ENCODE measurements at places on chromosomes 7 and 10.

GRCh38 chr10:3062502-3063186 lies 4.7 kb upstream of the PFKP start:
- DNase-seq: no peak

DNA sequence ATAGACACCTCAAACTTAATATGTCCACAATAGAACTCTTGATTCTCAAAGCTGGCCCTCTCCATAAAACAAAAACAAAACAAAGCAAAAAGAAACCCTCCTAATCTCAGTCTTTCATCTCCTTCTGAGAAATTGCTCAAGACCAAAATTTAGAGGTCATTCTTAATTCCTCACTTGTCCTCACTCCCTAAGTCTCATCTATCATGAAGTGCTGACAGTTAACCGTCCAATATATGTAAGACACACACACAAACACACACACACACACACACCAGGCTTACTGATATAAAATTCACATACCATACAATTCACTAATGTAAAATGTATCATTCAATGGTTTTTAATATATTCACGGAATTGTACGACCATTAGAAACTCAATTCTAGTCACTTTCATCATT lies 17.0 kb upstream of the SVIL start:
- DNase-seq: no peak

DNA sequence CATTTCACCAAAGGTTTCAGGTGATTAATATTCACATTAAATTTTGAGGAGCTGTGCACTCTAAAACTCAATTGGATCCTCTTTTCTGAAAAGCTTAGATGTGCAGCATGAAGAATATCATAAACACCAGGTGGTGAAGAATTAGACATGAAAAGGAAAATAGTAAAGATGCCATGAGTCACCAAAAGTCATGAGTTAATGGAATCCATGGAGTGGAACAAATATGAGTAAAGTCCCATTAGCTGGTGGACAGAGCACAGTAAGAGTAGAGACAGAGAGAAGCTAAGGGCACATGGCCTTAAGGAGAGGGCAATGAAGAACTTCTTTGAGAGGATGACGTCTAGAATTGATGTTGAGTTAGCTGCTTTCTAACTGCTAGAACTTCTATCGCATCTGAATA lies 271.6 kb downstream of the CSTF2T start:
- DNase-seq: no peak

GRCh38 chr10:63430999-63431356 lies 34.8 kb downstream of the JMJD1C start:
- no peak for DNase-seq

- no peak for DNase-seq
These were observed 17.1 kb downstream of the VOPP1 start for GRCh38 chr7:55555160-55555559.

GRCh38 chr10:62018131-62018911 lies 116.8 kb downstream of the ARID5B start:
- DNase-seq: no peak

DNA sequence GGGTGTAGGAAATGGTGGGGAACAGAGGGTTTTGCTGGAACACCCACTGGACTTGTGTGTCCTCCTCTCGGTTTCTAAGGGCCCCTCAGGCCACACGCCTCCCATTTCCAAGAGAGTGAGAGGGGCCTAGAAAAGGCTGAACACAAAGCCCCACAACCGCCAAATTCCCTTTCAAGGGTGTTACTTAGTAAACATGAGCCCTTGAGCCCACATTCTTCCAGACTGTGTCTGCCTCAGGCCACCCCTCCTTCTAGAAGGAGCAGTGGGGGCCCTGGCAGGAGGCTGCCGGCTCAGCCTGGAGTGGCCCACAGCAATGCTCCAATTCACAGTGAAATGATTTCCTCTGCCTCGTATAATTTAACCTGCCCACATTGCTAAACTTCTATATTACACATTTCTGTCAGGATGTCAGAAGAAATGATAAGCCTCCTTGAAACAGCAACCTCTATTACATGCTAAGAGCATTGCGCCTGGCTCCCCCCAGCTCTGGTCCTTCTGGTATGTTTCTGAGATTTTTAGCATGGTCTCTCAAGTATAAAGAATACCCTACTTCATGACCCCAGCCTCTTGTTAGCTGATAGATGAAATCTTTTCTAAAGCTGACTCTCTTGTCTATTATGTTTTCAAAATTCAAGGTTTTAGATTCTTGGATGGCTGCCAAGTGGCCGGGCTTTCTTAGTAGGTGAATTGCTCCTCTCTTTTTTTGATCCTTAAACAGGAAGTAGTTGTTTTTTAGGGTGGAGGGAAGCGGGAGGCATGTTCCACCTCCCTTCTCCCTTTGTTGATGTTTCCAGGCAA lies 673.9 kb upstream of the GALNT17 start:
- DNase-seq: no peak

DNA sequence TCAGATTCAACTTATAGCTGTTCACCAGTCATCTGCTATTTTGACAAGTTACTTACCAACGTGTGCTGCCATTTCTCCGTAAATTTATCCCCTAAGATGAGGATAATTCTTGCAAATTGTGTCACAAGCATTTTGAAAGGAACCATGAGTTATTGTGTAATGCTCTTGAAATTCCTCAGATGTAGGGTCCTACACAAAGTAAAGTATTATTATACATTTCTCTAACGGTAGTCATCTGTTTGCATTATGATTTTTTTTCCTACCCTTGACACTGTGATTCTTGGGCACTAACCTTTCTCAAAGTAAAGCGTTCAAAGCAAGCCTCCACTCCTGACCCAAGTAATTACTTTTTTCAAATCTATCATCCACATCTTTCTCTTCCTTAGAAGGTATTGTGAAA lies 8.1 kb downstream of the HERC4 start:
- DNase-seq: no peak

DNA sequence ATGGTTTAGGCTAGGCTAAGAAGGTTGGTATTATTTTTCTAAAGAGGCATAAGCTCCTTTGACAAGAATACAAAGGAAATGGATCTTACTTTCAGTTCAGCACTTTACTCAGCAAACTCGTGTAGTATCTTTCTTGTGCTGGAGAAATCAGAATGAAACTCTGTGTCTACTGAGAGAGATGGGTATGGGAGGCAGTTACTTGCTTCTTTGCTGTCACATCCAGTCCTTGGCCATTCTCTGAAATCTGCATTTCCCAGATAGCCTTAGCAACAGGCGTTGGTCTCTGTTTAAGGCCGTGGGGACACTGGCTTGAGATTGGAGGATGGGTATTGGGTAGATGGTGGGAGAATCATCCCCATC lies 180.5 kb downstream of the NRP1 start:
- DNase-seq: no peak

GRCh38 chr7:144388950-144389349 lies 14.5 kb downstream of the NOBOX start:
- no peak for DNase-seq

GRCh38 chr10:91540733-91541132 lies 92.1 kb downstream of the PPP1R3C start:
- DNase-seq: no peak

DNA sequence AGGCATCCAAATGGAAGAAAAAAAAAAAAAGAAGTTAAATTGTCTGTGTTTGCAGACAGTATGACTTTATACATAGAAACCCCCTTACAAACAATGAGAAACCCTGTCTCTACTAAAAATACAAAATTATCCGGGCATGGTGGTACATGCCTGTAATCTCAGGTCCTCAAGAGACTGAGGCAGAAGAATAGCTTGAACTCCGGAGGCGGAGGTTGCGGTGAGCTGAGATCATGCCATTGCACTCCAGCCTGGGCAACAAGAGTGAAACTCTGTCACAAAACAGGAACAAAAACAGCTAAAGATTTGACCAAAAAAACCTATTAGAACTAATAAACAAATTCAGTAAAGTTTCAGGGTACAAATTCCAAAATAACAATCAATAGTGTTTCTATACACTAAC lies 385.8 kb upstream of the GRM3 start:
- no peak for DNase-seq

GRCh38 chr7:26381476-26382353 lies 90.1 kb downstream of the SNX10 start:
- DNase-seq: no peak

GRCh38 chr10:16195178-16195769 lies 241.5 kb upstream of the PTER start:
- DNase-seq: no peak

DNA sequence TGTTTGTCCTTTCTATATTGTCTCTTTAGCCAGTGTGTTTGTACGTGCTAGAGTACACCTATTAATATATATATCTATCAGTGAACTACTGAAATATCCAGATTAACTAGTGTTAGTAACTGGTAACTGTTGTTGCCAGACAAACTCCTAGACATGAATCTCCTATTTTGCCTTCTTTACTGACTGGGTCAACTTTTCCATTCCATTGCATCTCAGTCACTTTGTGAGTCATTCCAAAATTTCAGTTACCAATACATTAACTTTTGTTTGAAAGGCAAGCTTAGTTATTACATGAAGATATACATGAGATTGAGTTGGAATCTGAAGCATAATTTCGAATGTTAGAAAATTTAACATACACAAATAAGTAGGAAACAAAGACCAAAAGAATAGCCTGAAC lies 51.4 kb downstream of the BTAF1 start:
- no peak for DNase-seq

DNA sequence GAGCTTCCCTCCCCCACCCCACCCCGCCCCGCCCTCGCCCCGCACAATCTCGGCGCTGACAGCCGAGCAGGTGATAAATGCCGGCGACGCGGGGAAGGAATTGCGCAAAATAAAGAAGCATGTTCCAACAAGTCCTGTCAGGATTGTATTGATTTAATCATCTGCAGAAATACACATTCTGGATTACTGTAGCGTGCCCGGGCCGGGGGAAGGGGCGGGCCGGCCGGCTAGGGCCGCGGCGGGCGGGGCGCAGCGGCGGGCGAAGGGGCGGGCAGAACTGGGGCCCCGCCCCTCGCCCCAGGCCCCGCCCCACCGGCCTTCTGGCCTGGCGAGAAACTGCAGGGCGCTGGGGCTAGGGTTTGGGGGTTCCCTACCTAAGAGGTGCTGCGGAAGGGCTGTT lies 88.9 kb upstream of the PAX2 start:
- no peak for DNase-seq

- no peak for DNase-seq
These were observed at the start of gene GRM8 for GRCh38 chr7:127252778-127253280. GRM8 (minus strand) TSS chr7:127252941.

DNA sequence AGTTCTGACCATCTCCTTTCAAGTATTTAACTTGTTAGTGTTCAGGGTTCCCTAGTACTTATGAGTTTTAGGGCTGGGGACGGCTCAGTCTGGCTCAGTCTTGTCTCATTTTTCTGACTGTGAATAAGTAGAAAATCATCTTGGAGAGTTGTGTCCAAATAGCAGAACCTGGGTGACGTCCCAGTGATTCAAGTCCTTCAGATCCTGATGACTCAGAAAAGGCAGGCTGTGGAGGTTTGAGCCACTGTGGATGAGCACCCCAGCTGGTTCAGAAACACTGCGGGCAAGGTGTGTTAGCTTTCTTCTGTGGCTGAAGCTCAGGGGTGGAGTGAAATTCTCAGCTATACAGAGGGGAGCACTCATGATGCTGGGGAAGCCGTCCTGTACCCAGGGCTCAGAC lies 154.4 kb upstream of the NPY start:
- no peak for DNase-seq

GRCh38 chr7:71785216-71785615 lies 626.9 kb downstream of the CALN1 start:
- no peak for DNase-seq

DNA sequence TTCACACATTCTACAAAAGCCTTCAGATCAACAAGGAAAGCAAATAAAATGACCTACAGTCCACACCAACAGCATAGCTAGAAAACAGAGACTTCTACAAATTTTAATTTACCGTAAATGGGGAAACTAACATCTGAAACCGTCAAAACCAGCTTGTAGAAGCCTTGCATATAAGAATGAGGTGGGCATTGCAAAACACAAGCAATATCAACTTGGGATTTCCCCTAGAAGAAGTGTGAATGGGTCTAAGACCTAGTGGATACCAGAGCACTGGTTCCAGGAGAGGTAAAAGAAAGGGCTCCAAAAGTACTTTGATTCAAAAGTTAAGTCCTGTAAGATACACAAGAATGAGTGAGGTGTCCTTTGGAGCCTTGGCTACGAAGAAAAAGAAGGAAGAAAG lies 18.7 kb downstream of the RTKN2 start:
- no peak for DNase-seq

DNA sequence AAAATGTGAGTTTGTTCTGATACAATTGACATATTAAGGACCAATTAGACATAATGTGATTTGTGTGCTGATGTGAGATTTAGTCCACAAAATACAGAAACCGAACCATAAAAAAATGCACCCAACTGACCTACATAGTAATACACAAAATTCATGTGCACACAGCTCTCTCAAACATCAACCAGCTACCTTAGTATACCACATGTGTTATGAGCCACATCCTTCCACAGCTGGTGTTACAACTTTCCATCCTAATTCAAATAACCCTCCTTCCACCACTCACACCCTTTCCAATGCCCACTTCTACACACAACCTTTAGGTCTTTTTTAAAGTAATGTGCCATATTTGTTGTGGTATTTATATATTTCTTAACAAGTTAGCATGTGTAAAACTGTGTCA lies 31.7 kb upstream of the C7orf33 start:
- DNase-seq: no peak

- DNase-seq: no peak
These were observed 155.6 kb downstream of the PKD1L1 start for GRCh38 chr7:47792521-47793121.

DNA sequence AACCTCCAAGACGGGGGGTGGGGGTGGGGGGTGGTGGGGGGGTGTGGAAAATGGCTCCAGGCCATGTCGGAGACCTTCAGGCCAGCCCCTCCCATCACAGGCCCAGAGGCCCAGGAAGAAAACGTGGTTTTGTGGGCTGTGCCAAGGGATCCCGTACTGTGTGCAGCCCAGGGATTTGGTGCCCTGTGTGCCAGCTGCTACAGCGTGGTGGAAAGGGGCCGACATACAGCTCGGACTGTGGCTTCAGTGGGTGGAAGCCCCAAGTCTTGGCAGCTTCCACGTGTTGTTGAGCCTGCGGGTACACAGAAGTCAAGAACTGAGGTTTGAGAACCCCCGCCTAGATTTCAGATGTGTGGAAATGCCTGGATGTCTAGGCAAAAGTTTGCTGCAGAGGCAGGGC lies 259.7 kb downstream of the HGF start:
- no peak for DNase-seq

GRCh38 chr7:135454060-135454459 lies 55.8 kb downstream of the CNOT4 start:
- DNase-seq: no peak
